ENCODE measurements at places on chromosomes 6 and 20.

DNA sequence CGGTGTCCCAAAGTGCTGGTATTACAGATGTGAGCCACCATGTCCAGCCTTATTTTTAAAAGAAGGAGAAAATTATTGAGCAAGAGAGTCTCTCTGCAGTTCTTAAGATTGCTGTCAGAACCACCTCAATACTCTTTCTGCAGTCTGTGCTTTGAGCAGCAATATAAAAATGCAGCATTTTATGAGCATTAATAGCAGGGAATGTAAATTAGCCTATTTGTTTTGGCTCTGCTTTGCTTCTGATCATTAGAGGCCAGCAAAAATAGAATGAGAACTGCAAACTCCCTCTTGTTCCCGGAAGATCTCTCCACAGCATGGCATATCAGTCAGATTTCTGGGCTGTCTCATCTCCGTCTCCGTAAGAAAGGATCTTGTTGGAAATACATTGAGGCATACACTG lies 35.8 kb downstream of the C6orf15 start:
- DNase-seq: no peak

GRCh38 chr20:11777387-11778205 lies 140.1 kb upstream of the BTBD3 start:
- DNase-seq: no peak

GRCh38 chr6:53894091-53894490 lies 99.3 kb downstream of the LRRC1 start:
- DNase-seq: peak; percentile 5

GRCh38 chr20:32474967-32475811 lies 109.9 kb downstream of the NOL4L start:
- DNase-seq: peak; percentile 32

- DNase-seq: no peak
Observed at GRCh38 chr6:132425176-132425575, 23.9 kb upstream of the MOXD1 start.

GRCh38 chr6:22059126-22059525 lies 237.7 kb downstream of the PRL start:
- DNase-seq: no peak

DNA sequence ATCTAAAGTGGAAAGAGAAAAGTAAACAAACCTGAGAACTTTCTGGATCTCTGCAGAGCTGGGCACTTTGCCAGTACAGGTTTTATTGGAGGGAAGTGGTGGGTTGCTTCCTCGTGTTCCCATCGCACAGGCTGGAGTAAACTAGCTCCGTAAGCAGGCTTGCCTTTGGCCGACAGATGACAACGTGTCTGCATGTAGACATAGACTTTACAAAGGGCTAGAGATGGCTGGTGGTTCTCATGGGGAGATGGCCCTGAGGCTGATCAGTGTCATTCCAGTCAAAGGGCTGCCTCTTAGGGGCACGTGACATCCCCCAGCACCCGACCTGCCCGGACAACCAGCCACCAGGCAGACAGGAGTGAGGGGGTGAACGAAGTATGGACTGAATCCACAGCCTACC lies 98.8 kb downstream of the YTHDF1 start:
- no peak for DNase-seq

- no peak for DNase-seq
Observed at GRCh38 chr6:11798096-11798495, 19.5 kb upstream of the ADTRP start.

GRCh38 chr6:7132398-7133035 lies 24.8 kb downstream of the RREB1 start:
- no peak for DNase-seq

GRCh38 chr6:2731281-2731909 lies 19.3 kb downstream of the MYLK4 start:
- no peak for DNase-seq

DNA sequence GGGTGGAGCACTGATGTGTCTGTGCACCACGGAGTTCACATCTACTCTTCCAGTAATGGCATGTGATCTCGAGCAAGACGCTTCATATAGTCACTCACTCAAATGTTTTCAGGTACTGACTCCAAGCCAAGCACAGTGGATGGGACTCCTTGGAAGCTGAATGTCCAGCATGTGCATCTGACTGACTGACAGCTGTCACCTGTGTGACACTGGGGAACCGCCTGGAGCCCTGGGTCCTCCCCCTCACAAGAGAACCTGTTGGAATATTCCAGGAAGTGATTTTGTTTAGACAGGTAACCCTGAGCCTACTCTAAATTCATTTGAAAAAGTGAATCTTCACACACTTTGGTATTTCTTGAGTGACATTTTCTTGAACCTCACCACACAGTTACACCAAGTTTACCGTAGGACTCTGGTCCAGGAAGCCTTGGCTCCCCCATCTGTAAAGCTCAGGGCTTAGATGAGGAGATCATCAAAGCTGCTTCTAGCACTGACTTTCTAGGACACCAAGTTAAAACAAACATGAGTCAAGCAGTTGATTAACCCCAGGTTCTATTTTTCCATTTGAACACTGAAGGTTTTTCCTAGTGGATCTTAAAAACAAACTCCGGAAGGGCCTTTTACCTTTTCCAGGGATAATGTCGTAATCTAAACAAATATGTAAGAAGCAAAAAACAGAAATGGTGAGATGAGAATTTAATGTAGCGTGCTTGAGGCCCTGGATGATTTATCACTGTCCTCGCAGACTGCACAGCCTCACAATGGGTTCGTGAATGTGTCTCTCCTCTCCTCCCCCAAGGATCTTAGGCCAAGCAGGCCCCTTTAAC lies 50.1 kb downstream of the EDN3 start:
- no peak for DNase-seq

GRCh38 chr6:2868637-2869036 lies 27.0 kb upstream of the SERPINB1 start:
- no peak for DNase-seq

DNA sequence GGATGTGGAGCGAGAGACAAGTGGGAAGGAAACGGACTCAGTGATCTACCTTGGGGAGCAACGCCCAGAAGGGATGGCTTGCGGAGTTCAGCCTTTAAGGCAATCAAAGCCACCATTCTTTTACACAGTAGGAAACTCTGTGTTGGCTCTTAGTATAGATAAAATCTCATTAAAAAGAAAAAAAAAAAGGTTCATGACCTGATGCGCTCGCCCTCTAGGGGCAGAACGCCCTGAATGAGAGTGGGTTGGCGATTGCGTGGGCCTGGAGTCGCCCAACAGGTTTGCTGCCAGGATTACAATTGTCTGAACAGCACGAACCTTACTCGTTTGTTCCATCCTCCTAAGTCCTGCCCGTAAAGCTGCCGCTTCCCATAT lies 1.2 kb downstream of the TPD52L1 start:
- DNase-seq: no peak

DNA sequence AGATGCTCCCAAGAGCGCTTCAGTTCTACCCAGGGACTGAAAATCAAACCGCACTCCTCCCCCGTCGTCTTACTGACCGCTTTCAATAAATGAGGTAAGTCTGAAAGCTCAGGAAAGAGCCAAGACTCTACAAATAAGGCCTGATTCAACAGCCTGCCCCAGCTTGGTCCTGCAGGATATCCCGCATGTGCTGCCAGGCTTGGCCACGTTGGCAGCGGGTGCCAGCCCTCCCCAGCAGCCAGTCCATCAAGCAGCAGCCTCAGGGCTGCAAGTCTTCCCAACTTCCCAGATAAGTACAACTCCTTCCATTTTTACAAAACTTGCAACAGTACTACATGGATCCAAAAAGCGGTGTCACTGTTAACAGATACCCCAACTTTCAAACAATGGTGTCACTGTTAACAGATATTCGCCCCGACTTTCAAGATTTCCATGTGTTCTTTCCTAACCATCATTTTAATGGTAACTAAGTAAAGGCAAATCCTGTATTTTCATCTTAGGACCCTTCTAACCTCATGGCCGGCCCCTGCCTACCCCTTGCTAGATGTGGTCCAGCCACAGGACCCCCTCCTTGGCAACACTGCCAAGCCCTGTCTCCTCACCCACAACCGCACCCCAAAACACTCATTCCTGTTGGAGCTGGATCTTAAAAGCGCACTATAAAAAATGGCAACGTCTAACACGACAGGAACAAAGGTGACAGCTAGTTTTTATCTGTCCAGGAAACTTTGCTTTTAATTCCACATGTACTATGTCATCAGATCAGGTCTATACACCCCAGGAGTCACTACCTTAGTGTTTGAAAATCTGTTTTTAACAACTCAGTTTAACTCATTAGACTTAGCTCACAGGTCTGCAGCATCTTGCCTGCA lies 28.0 kb downstream of the DIDO1 start:
- no peak for DNase-seq

- no peak for DNase-seq
Observed at GRCh38 chr6:88677356-88677755, 286.1 kb downstream of the RNGTT start.

DNA sequence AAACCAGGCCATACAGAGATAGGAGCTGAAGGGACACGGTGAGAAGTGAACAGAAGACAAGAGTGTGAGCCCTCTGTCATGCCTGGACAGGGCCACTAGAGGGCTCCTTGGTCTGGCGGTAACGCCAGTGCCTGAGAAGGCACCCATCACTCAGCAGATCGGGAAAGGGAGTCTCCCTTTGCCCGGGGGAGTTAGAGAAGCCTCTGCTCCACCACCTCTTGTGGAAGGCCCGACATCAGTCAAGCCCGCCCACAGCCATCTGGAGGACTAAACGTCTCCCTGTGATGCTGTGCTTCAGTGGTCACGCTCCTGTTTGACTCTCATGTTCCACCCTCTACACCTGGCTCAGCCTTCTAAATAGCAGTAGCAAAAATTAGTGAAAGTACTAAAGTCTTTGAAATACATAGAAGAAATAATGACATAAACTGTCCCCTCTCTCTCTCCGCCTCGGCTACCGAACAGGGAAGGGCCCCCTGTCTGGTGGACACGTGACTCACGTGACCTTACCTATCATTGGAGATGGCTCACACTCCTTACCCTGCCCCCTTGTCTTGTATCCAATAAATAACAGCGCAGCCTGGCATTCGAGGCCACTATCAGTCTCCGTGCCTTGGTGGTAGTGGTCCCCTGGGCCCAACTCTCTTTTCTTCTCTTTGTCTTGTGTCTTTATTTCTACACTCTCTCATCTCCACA lies 66.7 kb downstream of the RPP21 start:
- DNase-seq: no peak

DNA sequence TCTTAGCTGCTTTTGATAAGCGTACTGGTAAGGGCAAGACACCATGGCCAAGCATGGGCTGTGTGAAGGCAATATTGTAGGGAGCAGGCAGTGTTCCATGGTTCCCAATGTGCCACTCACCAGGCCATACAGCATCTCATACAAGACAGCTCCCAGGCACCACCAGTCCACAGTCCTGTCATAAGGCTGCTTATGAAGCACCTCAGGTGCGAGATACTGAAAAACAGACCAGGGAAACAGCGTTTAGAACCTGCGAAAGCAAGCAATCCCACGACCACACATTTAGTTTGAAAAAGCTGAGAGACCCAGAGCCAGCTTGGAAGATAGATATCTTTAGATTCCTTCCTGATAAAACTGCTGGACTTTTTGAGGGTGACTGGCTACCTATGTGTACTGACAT lies 119.1 kb upstream of the SLC2A12 start:
- DNase-seq: no peak

GRCh38 chr20:34834459-34834893 lies 9.0 kb upstream of the NCOA6 start:
- peak; percentile 42 for DNase-seq

GRCh38 chr6:161010418-161010817 lies 18.8 kb downstream of the MAP3K4 start:
- no peak for DNase-seq

- DNase-seq: no peak
Observed at GRCh38 chr20:64137598-64138031, 26.6 kb upstream of the MYT1 start.

GRCh38 chr20:38864662-38865061 lies 59.2 kb downstream of the PPP1R16B start:
- DNase-seq: no peak

DNA sequence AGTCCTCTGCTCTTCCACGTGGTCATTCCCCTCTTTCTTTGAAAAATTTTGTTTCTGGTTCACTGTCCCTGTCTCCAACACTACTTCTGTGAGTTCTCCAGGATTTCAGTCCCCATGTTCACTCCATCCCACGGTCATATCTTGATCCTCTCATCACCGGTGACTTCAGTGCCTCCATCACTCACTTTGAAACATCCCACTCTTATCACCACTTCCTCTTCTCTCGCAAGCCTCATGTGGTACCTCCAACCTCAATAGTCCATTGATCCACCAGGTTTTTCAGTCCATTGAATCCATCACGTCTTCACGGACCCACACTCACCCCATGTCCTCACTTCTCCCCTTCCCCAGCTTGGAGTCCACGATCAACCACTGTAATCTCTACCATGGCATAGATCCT lies 64.8 kb downstream of the CARMIL1 start:
- no peak for DNase-seq

GRCh38 chr20:19907326-19908056 lies 109.7 kb upstream of the NAA20 start:
- no peak for DNase-seq

DNA sequence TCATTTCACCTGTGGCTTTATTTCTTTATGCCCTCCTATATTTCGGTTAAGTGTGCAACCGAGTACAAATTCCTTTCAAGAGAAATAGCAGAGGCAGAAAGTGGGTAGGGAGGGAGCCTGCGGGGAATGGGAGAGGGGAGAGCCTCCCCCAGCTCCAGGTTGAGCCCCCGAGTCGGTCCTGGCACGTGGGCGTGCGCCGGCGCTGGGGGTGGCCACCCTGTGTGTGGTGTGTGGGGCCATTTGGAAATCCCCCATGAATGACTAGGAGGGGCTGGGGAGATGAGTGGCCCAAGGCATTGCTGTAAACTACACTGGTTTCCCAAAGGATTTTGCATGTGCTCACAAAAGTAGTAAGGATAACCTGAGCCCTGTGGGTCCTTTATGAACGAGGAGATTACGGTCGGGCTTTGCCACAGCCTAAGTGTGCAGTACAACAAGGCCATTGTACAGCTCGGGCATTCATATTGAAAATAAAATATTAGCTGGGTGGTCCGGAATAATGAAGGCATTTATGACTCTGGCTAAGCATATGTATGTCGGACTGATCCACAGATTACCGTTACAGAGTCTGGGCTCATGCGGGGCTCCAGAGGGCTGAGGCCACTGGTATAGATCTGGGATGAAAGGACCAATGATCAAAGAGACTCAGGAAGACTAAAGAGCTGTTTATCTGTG lies 84.5 kb upstream of the RALGAPA2 start:
- no peak for DNase-seq

DNA sequence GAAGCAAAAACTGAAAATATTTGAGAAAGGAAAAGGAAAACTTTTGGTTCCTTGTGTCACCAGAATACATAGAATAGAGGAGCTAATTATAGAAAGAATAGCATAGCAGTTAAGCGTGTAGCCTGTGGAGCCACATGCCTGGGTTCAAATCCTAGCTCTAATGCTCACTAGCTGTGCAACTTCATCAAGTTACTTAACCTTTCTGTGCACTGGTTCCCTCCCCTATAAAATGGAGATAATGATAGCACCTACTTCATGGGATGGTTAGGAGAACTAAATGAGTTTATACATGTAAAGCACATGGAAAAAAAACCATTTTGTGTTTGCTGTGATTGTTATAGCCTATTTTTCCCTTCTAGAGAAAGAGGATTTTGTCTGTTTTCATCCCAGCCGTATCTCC lies 24.5 kb upstream of the RNGTT start:
- DNase-seq: no peak

Data from HS-5 (cell line).